Iris pigment epithelial cell (primary cell): ENCODE measurements at places on chromosomes 12 and 14.

DNA sequence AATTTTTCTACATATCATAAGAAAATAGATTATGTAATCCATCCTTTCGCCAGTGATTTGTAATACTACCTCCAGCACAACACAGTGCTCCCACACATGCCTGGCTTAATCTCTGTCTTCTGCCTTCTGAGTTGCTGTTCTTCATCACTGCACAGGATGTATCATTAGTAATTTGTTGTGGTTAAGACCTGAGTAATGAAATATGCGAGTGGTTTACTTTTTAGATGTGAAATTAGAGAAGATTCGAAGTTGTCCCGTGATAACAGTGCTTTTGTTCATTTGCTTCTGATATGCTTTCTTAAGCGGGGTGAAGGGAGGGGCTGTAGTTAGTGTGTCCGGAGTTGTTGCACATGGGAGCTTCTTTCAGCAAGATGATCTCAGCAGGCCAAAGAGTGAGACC is 18.1 kb downstream of the KRT85 start:
- DNase-seq, result peak; percentile 43

DNA sequence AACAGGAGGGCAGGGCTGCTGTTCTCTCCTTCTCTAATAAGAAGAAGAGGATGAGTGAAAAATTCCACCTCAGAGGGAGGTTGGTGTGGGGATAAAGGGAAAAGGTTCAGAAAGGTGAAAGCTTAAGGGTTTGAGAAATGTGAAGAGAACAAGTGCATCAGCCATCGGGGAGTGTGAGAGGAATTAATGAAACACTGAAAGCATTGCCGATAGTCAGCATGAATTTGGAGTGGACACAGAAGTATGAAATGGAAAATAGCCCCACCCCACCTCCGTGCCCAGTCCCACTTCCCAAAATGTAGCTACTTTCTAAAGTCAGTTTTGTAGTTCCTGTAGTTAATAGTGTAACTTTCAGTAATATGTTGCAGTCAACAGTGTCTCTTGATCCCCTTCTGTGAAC is 33.4 kb downstream of the DIP2B start:
- no peak for DNase-seq

GRCh38 chr12:45478931-45479330 is 250.6 kb upstream of the ARID2 start:
- no peak for DNase-seq

DNA sequence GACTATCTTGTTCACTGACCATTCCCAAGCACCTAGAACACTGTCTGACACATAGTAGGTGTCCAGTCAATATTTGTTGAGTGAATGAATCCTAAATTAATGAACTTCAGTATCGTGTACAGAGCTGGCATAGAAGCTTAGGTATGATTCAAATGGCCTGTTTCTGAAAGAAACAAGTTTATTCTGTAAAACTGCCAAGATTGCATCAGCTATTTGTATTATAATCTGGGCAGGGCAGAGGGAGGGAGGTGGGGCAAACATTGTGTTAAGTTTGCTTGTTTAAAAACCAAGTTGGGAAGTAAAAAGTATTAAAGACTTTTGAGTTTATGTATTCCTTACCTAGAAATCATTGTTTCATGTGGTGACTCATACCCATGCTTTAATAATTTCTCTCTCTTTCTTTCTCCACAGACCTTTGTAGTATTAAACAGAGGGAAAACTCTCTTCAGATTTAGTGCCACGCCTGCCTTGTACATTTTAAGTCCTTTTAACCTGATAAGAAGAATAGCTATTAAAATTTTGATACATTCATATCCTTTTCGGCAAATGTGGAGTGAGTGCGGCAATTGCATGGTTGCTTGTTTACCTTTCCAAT is 92.8 kb downstream of the SCN8A start:
- peak; percentile 56 for DNase-seq

GRCh38 chr12:10369557-10370415 is 20.1 kb downstream of the KLRK1 start:
- no peak for DNase-seq

DNA sequence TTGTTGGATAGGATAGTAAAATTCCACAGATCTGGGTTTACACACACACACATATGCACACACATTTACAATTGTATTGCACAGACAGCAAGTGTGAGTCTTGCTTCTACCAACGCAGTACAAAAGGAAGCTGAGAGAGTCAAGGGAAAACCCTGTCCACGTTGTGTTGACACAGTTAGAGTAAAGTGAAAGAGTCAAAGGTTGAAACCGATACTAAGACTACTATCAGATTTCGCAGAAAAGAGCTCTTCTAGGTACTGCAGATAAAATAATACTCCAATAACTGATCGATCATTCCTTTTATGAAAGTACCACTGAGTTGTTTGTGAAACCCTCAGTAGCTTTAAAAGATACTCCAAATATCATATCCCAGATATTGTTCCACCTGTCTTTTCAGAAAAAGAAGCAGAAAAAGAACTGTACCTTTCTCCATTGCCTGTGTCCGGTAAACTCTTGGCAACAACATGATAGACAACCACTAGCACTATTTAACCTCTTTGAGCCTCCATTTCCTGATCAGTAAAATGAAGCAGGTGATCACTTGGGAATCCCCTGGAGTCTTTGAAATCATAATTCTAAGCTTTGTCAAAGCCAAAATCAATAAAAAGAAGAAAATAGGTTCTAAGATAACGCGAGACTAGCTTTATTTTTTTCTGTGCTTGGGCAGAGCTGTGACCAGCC is 224.6 kb upstream of the FOXN3 start:
- DNase-seq, result no peak

DNA sequence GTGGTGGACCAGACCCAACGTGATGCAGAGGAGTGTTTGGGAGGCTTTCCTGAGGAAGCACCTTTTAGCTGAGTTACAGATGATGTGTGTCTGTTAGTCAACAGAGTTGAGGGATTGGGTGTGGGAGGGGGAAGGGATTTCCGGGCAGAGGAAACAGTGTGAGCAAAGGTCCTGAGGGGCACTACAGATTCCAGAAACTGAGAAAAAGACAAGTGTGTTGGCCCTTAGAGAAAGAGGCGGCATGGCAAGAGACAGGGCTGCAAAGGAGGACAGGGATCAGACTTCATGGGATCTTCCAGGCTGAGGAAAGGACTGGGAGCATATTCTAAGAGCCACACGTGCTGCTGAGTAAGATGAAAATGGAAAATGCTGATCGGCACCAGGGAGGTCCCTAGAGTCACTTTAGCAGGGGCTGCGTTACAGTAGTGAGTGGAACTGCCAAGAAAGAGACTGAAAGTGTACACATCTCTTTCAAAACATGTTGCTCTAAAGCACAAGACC is 9.4 kb upstream of the RPS6KL1 start:
- no peak for DNase-seq

DNA sequence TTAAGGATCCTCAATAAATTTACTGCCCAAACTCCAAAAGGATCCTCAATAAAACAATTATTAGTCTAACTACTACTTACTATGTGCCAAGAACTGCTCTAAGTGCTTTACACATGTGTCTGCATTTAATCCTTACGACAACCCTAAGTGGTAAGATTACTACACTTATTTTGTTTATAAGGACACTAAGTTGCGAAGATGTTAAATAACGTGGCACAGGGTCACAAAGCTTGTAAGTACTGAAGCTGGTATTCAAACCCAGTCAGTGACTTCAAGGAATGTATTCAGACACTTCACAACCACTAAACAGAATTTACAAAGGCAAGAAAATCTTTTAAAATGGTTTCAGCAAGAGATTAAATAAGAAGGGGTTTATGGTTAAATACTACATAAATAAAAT is 13.0 kb downstream of the FERMT2 start:
- no peak for DNase-seq

GRCh38 chr12:75943730-75944096 is 87.9 kb downstream of the PHLDA1 start:
- peak; percentile 66 for DNase-seq

DNA sequence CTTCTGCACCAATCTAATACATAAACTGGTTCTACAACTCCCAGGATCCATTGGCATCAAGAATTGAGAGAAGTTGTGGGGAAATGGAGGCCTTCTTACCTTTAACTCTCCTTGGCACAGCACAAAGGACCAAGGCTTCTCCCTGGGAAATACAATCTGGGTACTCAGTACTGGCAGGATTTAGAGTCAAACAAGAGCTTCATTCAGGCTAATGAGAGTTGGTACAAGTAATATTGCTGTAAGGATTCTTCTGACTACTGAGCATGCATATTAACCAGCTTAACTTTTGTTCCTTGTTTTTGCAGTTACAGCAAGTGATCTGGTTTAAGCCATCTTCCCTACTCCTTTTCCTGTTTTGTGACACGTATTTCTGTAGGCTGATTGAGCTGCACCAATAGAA is 76.2 kb upstream of the FERMT2 start:
- no peak for DNase-seq

DNA sequence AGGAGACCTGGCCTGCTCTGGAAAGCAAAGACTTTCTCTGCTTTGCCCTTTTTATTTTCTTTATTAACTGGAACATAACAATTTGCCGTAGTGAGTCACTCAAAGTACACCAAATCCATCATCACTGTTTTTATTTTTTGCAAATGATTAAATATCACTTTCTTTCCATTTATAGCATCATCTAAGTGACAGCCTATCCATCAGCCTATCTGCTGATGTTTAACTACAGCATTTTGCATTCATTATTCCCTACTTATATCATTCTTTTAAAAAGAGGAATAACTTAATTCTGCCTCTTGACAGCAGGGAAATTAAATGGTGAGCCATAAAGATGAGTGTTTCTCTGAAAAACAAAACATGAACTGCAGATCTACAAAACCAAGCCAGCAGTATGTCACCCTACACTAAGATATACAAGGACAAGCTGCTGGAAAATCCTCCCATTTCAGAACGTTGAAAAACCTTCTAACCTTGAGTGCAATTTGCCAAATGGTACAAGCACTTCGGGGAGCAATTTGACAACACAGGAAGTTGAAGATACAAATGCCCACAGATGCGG is 821.3 kb upstream of the TMEM132C start:
- DNase-seq, result no peak

- peak; percentile 16 for DNase-seq
Observed at GRCh38 chr14:105532735-105533141, 6.4 kb downstream of the TMEM121 start.

DNA sequence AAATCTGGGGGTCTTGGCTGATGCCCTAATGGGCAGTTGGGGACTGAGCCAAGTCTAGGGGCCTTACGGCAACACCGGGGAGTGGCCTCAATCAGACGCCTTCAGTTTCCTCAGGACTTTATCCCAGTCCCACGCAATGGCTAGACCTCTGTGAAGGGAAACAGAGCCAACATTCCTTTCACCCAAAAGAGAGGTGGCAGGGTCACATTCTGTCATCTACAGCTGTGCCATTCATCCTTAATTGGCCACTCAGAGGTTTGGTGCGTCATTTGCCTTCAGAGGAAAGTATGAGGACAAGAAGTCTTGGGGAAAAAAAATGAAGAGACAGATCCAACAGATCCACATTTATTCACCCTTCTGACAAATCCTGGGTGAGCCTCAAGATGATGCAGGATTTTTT is 166.9 kb upstream of the AVPR1A start:
- DNase-seq, result no peak

DNA sequence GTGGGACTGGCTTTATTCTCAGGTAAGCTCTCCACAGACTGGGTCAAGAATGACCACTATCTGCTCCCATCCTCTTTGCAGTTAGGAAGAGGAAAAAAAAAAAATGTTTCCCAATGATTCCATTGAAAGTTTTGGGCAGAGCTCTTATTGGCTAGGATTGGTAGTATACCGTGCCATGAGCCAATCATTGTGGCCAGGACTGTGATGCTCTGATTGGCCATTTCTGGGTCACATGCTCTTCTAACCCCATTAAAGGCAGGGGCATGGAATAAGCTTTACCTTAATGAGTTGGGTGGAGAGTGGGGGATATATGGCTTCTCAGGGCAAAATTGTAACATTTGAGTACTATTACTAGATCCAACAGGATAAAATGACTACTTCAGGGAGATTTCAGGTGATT is 49.4 kb upstream of the WSCD2 start:
- DNase-seq, result no peak

DNA sequence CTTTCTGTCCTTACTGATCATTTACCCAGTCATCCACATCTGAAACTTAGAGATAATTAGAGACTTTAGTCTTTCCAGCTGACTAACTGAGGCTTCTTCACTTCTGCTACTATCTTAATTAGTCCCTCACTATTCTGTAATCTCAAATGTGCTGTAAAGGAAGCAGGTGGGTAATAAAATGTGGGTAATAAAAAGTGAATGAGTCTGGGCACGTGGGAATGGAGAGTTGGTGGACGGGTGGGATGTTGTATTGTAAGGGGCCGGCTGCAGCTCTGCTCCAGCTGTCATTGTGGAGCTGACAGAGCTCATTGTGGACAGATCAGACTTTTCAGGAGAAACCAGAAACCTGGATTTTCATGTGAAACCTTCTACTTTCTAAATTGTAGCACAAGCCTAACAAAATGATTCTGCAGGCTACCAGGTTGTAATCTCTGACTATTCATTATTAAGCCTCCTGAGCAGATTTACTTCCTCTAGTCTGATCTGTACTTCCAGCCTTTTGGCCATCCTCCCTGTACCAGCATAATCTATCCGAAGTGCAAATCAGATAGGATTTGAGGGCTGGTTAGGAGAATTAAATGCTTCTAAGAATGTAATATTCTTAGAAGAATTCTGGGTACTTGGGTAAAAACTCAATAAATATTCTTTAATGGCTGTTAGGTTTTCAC is 42.0 kb upstream of the BMAL2 start:
- no peak for DNase-seq

DNA sequence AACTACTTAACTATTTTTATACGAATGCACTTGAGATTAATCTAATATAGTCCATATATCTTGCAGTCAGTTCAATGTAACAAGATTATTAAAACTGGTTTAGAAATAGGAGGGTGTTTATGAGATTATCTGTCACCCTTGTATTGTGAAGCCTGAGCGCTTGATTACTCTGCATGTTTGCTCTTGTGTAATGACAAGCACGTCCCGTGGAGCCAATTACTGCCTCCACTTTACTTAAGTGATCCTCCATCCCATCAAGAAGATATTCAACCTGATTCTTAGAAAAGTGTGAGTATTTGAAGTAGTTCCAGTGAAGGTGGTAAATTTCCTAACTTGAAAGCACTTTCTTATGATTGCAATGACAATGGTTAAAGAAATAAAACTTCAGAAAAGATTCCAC is 415.2 kb upstream of the GARIN6 start:
- no peak for DNase-seq

GRCh38 chr14:51507511-51507905 is 144.2 kb upstream of the FRMD6 start:
- no peak for DNase-seq

DNA sequence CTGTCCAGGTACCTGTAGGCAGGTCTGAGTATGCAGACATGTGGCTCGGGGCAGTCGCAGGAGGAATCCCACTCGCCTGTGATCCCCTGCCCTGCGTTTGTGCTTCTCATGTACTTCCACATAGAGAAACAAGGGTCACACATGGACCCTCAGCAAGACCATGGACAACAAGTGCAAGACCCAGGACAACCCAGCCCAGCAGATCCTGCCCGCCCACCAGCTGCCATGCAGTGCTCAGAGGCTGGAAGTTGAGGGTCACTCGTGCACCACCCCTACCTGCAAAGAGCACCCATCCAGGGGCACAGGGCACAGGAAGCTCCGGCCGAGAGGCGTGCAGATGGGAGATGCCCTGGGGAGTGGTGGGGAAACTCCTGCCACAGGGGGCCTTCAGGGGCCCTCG is 67.5 kb upstream of the C14orf180 start:
- no peak for DNase-seq

- DNase-seq, result no peak
Observed at GRCh38 chr14:91125271-91125660, 11.4 kb downstream of the DGLUCY start.

- DNase-seq, result peak; percentile 38
Observed at GRCh38 chr12:75613981-75614380, 102.6 kb upstream of the KRR1 start.

- no peak for DNase-seq
Observed at GRCh38 chr12:9776781-9777180, 16.1 kb upstream of the CD69 start.

- no peak for DNase-seq
Observed at GRCh38 chr12:70241845-70242244, 1.4 kb upstream of the CNOT2 start.
